ENCODE measurements at places on chromosomes 3 and 15.

DNA sequence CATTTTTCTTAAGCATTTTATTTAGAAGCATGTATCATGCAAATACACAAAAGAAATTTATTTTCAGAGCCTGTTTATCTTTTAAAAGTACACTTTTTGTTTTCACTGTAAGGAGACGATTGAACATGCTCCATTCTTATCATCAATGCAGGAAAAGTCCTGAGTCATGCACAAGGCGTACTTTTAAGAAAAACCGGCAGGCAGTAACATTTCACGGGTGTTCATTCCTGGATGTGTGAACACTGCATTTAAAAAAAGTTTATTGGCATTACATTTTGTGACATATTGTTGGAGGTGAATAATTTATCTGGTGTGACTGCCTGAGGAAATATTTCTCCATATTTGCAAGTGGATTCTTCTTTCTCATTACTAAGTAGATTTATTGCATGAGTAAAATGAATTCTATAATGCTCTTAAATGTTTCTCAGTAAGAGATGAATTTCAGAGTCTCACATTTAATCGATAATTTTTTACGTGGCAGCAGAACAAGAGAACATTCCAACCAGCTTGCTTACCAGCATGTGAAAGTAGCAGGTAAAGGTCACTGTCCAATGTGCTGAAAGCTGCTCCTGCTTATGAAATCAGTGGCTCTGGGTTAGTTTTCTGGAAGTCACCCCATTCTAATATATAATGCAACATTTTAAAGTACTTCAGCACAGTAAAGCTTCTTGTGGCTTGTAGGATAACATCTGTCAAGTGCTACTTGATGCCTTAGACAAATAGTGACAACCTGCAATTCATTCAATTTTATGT is 87.0 kb downstream of the SV2B start:
- no peaks in the 10 kb centered on the region for H3K36me3 ChIP-seq
- H3K27ac ChIP-seq: no peak overlapping the region
- H3K4me3 ChIP-seq: no peak overlapping the region
- H3K27me3 ChIP-seq: peaks cover 3% of the 10 kb centered on the region

GRCh38 chr15:40320931-40321371 is 2.5 kb upstream of the INAFM2 start:
- no peaks in the 10 kb centered on the region for H3K36me3 ChIP-seq
- peaks cover 5% of the 10 kb centered on the region for H3K27me3 ChIP-seq
- H3K27ac ChIP-seq: peak overlapping the region; percentile 77
- peaks cover 46% of the 10 kb centered on the region for H3K4me1 ChIP-seq
- DNase-seq: peak; percentile 69

DNA sequence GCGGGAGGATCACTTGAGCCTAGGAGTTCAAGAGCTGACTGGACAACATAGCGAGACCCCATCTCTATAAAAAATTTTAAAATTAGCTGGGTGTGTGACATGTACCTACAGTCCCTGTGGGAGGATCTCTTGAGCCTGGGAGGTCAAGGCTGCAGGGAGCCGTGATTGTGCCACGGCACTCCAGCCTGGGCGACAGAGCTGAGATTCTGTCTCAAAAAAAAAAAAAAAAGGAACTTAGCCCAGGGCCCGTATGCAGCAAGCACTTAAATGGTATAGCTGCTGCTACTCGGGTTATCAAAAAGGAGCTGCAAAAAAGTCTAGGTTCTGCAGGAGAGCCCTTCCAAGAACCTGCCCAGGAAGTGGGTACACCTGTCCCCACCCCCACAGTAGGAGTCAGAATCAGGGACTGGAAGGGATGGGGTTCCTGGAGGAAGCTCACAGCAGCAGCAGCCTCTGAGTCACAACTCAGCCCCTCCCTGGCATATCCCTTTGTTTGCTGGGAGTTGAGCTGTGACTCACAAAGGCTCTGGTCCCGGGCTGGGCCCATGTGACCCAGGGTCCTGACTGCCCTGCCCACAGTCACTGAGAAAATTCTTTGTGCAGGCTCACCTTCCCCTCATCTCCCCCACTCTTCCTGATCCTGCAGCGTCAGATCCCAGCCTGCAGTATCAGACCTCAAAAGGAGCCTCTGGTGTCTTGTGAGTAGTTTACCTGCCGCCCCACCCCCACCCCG is at the start of gene SPATA12:
Gene SPATA12 (plus strand): TSS at position 576 of the 733 bp plus-strand sequence. CDS start 13,031 bp downstream, outside the sequence.
- H3K27ac ChIP-seq: no peak within 1 kb of the TSS
- H3K36me3 ChIP-seq: no peaks in the 10 kb centered on the region
- DNase-seq: no peak

DNA sequence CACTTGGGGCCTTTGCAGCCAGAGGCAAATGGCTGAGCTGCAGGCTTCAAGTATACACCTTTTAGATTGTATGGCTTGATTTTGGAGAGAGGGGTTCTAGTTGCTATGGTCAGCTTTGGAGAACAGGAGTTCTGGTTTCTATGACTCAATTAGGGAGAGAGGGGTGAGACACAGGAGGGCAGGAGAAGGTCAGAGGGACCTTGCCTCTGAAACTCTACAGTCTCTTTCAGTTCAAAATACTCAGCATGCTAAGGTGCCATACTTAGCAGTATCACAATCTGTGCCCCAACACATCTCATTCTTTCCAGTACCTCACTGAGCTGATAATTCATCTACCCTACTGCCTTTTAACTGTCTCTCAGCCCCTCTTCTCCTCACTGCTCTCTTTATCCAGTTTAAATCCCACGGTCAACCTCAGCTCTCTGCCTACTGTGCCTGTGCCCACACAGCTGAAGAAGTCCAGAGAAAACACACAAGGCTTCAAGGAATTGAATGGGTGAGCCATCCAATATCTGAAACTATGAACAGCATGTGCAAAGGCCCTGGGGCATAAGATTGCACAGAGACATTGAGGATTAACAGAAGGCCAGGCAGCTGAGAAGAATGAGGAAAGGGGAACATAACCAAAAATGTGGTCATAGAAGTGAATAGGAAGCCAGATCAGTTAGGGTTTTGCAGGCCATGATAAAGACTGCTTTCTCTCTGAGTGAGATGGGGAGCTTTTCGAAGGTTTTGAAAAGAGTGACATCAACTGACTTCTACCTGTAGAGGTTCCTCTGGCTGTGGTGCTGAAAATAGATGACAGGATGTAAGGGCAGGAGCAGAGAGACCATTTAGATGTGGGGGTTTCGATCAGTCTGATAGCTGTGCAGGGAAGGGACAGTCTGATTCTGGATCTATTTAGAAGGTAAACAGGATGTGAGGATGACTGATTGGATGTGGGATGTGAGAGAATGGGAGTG is 54.5 kb upstream of the C3orf80 start:
- DNase-seq: no peak
- no peak overlapping the region for H3K4me3 ChIP-seq
- no peak overlapping the region for H3K27ac ChIP-seq
- peaks cover 3% of the 10 kb centered on the region for H3K27me3 ChIP-seq
- no peaks in the 10 kb centered on the region for H3K36me3 ChIP-seq

GRCh38 chr3:102741694-102742093 is 306.9 kb downstream of the ZPLD1 start:
- no peak overlapping the region for H3K4me3 ChIP-seq
- DNase-seq: no peak
- H3K4me1 ChIP-seq: no peaks in the 10 kb centered on the region
- no peak overlapping the region for H3K27ac ChIP-seq
- H3K36me3 ChIP-seq: no peaks in the 10 kb centered on the region
- peaks cover 2% of the 10 kb centered on the region for H3K27me3 ChIP-seq

DNA sequence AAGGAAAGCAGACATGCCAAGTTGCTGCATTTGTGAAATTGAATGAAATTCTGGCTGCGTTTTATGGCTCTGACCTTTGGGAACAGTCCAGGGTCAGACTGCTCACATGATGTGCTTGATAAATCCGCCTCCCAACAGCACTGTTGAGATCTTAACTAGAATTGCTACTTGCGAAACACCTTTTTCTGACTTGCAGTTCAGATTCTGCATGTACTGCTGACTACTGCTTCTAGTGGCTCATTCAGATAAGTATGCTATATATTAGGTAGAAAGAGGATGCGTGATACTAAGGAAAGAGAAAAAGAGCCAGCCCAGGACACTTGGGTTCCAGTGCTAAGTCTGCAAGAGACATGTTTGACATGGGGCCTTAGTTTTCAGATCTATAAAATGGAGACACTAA is 129.4 kb downstream of the LPP start:
- H3K36me3 ChIP-seq: peaks cover 6% of the 10 kb centered on the region
- H3K4me1 ChIP-seq: peaks cover 23% of the 10 kb centered on the region
- no peak overlapping the region for H3K4me3 ChIP-seq
- H3K27ac ChIP-seq: no peak overlapping the region

GRCh38 chr3:13163848-13164382 is 90.7 kb upstream of the IQSEC1 start:
- no peak overlapping the region for H3K27ac ChIP-seq
- no peaks in the 10 kb centered on the region for H3K27me3 ChIP-seq
- no peaks in the 10 kb centered on the region for H3K4me1 ChIP-seq
- H3K36me3 ChIP-seq: no peaks in the 10 kb centered on the region

- no peaks in the 10 kb centered on the region for H3K4me1 ChIP-seq
- peaks cover 58% of the 10 kb centered on the region for H3K36me3 ChIP-seq
- no peaks in the 10 kb centered on the region for H3K27me3 ChIP-seq
- H3K4me3 ChIP-seq: no peak overlapping the region
Measured at GRCh38 chr3:113654851-113655250, 41.6 kb downstream of the USF3 start.
